ENCODE measurements at places on chromosomes 3 and 15. TPM values are rescaled to one million over a fixed set of nuclear protein-coding genes. Genes with fewer than 3 reads are reported as not detected.

The KCTD6 gene
- total RNA-seq = 13.3 TPM

The CHL1 gene
- total RNA-seq = 69.0 TPM

The GOLGA8G gene
- total RNA-seq = not detected

The PIK3R4 gene
- 40.5 TPM for total RNA-seq

- no peak for DNase-seq
Observed at GRCh38 chr3:88440701-88441100, 290.9 kb downstream of the C3orf38 start.

- DNase-seq = no peak
Observed at GRCh38 chr3:24756101-24756888, 261.6 kb upstream of the THRB start.

DNA sequence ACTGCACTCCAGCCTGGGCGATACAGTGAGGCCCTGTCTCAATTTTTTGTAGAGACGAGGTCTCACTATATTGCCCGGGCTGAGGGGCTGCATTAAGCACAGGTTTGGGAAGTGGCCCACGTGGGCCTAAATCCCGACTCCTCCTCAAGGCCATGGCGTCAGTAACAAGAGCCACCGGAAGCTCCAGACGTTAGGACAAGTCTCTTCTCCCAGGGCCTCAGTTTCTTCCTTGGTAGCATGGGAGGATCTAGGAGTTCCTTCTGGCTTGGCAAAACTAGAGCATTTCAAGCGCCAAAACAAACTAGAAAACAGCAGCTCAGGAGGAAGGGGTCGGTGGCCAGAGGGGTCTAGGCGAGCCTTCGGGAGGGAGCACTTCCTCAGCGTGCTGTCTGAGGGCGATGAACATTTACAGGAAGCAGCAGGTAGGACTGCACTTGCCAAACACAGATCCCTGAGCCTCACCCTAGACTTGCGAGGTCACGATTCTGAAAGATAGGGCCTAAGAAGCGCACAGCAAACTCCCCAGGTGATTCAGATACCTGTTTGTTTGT lies 536 bp downstream of the SNAPC5 start:
- no peak for DNase-seq

DNA sequence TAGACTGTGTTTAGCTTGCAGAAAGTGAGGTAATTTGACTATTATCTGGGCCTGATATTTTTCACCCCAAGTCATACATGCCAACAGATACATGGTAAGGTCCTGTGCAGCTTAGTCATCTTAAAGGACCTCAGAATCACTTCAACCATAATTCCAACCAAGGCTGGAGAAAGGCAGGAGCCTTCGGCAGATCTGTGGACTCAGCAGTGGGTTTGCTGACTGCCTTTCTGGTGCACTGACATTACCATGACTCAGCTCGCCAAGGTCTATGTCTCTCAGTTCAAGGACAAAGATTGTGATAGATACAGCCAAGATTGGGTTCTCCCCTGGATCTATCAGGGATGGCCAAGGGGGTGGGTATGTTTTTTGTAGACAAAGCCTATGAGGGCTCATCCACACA lies 32.7 kb downstream of the LYZL4 start:
- no peak for DNase-seq

DNA sequence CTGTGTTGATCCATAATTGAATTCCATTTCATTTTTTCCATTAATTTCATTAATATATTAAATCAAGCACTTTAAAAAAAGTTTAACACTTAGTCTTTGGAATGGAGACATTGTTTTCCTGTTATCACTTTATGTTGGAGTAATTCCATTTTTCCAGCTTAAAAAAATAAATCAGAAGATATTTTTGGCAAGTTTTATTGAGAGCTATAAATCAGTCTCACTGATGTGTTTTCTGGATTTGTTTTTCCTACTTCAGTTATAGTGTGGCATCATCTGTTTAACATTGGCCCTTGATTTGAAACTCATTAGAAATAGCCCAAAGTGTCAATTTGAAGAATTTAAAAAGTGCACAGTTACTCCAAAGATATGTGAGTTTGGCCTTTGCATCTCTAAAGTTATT lies 53.1 kb downstream of the MAP2K5 start:
- DNase-seq = no peak

GRCh38 chr3:13338231-13338630 lies 81.9 kb downstream of the NUP210 start:
- no peak for DNase-seq

DNA sequence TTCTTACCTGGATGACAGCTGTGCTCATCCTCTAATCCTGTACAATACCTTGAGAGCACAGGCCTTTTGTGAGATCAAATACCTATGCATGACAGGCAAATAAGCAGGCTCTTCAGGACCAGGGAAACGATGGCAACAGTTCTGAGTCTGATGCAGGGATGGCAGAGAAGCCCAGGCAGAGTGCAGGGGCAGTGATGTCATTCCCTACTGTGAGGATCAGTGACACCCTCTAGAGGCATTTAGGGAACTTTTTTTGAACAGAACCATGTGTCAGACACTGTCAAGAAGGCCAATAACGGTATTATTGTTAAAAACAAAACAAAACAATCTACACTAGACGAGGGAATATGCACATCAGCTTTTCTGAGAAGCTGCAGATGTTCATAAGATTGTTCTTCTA lies 314.8 kb upstream of the CTDSPL start:
- DNase-seq = peak; percentile 74

DNA sequence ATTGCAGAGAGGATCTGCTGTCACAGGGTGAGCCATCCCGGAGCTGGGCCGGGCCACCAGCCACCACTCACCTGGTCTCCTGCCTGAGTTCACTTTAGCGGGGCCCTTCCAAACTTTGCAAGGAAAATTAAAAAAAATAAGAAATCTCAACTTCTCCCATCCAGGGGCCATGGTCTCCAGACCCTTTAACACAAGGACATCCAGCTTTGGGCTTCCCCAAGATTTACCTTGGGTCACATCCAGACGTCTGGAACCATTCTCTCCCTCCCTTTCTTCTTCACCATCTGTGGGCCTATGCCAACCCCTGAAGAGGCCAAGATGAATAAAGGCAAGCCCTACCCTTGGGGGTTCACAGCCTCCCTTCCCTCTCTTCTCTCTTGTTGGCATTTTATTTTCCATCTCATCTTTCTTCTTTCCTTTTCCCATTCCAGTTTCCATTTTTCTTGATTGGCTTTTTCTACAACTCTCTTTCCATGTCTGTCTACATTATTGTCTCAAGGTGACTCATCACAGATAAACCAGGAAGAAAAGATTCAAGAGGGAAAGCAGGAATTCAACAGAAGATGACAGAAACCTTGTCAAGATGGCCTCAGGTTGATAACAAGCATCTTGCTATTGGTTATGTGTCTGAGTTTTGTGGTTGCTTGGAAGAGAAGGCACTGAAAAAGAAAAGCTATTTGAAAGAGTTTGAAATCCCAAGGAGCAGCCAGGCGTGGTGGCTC lies 49.5 kb downstream of the ITGA11 start:
- no peak for DNase-seq

DNA sequence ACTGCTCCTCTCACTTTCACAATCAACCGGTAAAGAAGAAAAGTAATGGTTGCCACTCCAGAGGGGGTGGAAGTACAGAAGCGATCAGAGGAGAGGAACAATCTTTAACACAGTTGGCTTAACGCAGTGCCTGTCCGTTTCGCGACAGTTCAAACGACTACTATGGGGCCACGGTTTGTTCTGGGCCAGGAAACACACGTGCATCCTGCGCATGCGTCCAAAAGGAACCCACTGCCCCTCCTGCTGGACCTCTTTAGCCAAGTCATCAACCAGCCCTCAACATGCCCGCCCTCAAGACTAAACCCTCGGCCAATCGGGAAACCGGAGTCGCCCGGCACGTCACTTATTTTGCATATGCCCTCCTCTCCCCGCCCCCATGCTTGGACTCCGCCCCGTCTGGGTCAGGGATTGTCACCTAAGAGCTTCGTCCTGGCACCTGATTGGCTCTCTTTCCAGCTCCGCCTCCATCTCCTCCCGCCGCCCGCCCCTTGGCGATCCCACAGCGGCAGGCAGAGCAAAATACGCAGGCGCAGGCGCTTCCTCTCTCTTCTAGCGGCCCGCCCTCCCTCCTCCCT lies 345 bp upstream of the CDV3 start:
- DNase-seq = peak; percentile 100

- no peak for DNase-seq
Observed at GRCh38 chr3:129530821-129531220, 2.4 kb downstream of the RHO start.

DNA sequence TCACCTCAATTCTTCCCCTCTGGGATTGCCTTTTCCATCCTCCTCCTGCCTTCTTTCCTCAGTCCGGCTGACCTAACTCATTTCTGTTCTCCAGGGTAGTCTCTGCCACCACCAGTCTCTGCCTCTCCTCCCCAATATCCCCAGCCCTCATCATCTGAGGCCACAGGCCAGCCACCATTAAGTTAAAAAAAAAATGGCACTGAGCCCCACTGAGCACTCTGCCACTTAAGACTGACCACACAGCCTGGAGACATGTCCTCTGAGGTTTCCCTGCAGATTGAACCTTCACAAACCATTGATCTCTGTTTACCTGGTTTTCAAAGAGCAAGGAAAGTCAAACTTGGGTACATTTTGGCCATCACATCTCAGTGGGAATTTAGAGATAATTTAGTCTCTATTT lies 13.6 kb downstream of the LRRC2 start:
- no peak for DNase-seq

Data from tongue (tissue), 3 donors.